CD4-positive, alpha-beta T cell treated with Interleukin-6 at 100 ng/mL for 8 hours (primary cell): ENCODE measurements at places on chromosomes 3 and 15.
A peak's percentile ranks its signal among the peaks of the same experiment; 100 is the strongest.

- DNase-seq, result no peak
Measured at GRCh38 chr3:38567498-38567897, 71.4 kb downstream of the EXOG start.

GRCh38 chr3:149975919-149976318, 5.2 kb upstream of the PFN2 start:
- no peak for DNase-seq

- DNase-seq, result no peak
Measured at GRCh38 chr3:193928354-193929209, 207.4 kb upstream of the HES1 start.

- DNase-seq, result no peak
Measured at GRCh38 chr3:132652640-132653270, 6.9 kb downstream of the ACAD11 start.

GRCh38 chr15:62469874-62470688, 305.0 kb upstream of the C2CD4B start:
- no peak for DNase-seq

DNA sequence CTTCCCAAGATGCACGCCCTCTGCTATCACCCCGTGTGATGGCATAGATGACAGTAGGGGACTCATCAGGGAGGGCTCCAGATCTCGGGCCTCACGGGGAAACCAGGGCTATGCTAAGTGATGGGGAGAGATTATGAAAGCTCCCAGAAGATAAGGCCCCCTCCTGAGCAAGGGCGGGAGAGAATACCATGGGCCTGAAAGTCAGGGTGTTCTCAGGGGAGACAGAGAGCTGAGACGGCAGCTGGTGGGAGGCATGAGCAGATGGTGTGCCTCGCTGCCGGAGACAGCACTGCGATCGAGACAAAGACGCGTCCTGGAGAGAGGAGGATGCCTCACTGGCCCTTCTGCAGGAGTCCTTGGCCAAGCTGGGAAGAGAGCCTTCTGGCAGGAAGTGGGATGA, 106.5 kb upstream of the ADPGK start:
- DNase-seq, result no peak

DNA sequence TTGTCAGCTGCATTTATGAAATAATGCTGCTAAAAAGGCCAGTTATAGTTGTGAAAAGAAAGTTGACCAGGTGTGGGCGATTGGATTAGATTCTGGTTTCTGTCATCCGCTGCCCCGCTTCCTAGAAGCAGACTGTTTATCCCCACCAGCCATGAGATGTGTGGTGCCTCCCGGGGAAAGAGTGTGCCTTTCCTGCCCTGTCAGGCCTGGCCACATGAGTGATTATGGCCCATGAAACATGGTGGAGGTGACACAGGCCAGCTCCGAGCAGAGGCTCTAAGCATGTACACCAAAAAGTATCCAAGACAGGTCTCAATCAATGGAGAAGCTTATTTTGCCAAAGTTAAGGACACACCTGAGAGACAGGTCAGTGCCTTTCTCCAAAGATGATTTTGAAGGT, 85.4 kb upstream of the ABHD2 start:
- no peak for DNase-seq

- no peak for DNase-seq
Measured at GRCh38 chr15:47794252-47794914, 77.1 kb downstream of the SEMA6D start.

DNA sequence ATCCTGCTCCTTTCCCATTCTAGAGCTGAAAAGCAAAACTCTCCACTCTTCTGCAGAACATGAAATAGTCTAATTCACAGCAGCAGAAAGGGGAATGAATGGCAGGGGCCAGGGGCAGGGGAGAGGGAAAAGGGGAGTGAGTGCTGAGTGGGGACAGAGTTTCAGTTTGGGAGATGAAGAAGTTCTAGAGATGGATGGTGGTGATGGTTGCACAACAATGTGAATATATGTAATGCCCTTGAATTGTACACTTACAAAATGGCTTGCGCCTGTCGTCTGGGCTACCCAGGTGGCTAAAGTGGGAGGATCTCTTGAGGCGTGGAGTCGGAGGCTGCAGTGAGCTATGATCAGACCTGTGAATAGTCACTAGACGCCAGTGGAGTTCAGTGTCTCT, 78.5 kb upstream of the MEF2A start:
- no peak for DNase-seq

DNA sequence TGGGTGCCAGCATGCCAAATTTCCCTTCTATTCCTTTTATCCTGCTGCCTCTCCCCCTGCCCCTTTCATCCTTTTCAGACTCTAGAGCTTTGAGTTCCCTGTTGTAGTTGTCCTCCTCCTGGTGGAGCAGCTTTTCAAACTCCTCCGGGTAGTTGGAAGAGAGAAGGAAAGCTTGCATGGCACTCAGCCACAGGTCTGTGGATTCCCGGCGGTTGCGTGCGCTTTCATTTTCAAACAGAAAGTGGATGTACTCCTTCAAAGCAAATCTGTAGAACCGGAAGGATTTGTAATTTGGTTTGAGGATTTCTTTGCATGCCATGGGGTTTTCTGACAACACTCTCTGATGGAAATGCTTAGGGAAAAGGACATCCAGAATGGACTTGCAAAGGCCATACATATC, 68.1 kb upstream of the DCLK3 start:
- no peak for DNase-seq

GRCh38 chr15:69414701-69415167, 585 bp downstream of the KIF23 start:
- no peak for DNase-seq

DNA sequence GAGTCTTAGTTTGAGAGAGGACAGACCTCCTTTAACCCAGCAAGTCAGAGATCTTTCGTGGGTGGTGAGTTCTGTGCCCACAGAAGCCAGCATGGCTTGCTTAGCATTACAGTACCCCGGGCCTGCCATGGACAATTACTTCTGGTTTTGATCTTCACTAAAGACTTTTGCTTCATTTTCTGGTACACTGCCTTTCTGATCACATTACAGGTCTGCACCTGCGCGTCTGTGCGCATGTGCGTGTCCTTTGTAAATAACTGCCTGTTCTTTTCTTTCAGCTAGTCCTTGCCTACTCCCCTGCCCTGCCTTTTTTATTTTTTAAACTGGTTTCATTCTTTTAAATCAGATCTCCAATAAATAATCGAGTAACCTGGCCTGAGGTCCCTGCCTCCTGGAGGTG, 57.1 kb upstream of the CMTM8 start:
- DNase-seq, result no peak

GRCh38 chr3:129051871-129052340, 8.7 kb upstream of the GP9 start:
- no peak for DNase-seq

- DNase-seq, result no peak
Measured at GRCh38 chr3:23480329-23480714, 277.2 kb downstream of the UBE2E2 start.

GRCh38 chr3:49601358-49602048, 47.2 kb downstream of the BSN start:
- DNase-seq, result no peak

DNA sequence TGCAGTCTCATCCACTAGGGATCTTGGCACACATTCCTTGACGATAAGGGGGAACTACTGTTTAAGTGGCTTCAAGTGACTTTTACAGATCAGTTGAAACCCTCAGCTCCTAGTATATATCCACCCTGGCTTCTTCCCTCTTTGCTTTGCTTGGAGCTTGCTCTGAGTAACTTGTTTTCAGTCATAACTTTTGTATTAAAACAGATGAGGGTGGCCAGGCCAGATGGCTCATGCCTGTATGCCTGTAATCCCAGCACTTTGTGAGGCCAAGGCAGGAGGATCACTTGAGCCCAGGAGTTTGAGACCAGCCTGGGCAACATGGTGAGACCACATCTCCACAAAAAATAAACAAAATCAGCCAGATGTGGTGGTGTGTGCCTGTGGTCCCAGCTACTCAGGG, 42.4 kb downstream of the EOMES start:
- DNase-seq, result no peak

DNA sequence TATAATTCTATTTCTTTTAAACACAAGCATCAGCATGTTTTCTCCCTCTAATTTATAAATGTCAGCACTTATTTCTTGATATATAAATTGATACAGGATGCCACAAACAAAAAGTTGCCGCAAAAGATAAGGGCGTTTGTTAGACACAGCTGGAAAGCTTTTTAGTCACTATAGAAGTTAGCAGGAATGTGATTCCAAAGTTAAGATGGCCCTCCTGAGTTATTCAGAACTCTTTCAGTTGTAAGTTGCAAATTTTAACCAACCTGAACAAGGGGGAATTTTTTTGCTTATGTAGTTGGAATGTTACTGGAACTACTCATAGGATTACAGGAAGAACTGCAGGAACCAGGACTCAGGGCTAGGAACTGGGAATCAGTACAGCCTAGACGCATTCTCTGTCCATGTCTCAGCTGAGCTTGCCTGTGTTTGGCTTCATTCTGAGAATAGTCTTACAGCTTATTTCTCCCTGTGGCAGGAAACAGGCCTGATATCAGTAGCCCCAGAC, 166.3 kb downstream of the VGLL4 start:
- no peak for DNase-seq

- no peak for DNase-seq
Measured at GRCh38 chr3:159854500-159855124, 134.0 kb upstream of the IL12A start.

DNA sequence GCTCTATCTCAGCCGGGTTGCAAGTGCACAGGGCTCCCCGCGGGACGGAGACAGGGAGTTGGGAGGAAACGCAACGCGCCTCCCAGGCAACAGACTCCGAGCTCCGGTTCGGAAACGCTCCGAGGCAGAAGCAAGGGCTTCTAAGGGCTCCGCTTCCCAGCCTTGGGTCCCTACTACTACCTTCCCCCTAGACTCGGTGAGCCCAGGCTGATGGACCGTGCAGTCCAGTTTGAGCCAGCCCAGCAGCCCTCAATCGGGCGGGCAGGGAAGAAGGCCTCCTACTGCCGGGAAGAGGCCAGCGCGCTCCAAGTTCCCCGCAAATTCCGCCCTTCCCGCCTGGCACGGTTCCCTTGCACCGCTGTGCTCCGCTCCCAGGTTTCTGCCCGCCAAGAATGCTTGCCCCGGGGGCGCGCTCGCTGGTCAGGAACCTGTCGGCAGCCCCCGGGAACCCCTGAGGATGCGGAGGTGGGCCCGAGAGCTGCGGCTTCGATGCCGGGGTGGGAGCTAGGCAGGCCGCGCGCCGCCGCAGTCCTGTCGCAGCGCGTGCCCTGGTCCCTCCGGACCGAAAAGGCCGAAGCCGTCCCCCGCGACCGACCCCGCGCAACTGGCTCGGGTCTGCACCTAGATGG, 728 bp downstream of the TRANK1 start:
- peak; percentile 5 for DNase-seq

DNA sequence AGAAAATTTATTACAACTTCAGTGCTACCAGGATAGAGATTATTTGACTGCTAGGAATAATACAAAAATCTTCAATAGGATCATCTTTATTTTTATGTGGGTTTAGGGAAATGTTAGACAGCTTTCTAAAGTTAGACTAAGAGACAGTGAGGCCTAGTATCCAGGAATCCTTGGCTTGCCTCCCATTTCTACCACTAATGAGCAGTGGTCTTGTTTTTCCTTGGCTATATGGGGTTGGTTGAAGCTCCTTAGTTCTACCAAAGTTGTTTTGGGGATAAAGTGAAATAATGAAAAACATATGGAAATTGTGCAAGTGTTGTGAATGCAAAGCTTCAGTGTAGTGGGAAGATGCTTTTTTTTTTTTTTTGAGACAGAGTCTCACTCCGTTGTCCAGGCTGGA, 16.8 kb downstream of the AP4E1 start:
- no peak for DNase-seq

DNA sequence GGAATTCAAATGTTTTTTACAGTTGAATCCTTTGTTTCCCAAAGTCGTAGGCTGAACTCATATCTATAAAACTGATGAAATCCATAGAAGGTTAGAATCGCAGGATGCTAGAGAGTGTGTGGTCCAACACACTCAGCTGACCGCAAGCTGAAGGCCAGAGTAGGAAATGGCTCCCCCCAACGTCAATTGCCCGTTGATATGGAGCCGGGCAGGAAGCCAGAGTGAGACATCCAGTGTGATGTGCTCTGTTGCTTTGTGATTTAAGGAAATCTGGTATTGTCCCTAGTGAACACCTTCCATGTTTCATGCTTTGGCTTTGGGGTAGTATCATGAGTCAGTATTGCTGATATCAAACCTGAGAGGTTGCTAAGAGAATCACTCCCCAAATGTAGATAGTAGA, 5.8 kb upstream of the MEX3B start:
- no peak for DNase-seq

DNA sequence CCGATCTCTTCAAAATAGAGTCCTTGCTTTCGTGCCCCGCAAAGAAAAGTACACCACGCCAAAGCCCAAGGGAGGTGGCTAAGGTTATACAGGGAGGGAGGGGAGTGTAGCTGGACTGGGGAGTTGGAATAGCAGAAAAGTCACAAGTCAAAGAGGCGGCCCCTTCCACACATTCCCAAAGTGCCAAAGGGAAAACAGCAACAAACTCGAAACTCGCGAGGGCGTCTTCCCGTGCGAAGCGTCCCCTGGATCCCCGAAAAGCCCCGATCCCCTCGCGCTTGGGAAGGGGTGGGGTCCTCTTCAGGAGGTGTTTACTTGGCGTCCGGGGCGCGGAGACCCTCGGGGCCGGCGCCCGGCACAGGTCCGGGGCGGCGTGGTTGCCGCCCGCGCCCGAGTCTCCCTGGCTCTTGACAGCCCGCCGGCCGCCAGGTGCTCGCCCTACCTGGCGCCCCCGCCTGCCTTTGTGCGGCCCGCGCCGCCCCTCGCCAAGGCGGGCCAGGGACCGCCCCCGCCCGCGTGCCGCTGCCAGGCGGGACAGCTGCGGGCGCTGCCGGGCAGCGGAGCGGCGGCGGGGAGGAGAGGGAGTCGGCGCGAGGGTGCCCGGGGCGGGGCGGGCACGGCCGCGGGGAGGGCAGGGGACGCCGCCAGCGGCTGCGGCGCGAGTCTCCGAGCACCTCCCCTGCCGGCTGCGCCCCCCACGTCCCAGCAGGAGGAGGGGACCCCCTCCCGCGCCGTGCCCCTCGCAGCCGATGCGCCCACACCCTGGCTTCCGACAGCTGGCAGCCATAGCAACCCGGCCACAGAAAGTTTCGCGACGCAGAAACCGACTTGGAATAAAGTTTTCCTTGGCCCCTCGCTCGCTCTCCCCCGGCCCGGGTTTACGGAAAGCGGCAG, 966 bp downstream of the MYO1E start:
- DNase-seq, result no peak
